ENCODE measurements at places on chromosomes 11 and 22.

DNA sequence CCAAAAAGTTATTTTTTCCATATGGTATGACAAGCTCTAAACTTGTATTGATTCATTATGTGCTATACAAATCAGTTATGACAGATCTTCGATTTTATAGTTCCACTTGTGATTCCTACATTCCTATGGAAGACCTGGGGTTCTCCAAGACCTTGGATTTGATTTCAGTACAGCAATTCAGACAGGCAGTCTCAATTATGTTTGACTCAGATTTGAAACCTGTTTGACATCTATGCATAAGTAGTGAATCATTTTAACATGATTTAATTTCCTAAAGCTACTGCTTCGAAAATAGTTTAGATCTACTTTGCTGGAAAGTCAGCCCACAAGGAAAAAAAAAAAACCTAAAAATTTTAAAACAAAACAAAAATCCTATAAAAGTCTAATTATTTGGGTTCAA, 820.4 kb downstream of the LUZP2 start:
- DNase-seq: no peak

DNA sequence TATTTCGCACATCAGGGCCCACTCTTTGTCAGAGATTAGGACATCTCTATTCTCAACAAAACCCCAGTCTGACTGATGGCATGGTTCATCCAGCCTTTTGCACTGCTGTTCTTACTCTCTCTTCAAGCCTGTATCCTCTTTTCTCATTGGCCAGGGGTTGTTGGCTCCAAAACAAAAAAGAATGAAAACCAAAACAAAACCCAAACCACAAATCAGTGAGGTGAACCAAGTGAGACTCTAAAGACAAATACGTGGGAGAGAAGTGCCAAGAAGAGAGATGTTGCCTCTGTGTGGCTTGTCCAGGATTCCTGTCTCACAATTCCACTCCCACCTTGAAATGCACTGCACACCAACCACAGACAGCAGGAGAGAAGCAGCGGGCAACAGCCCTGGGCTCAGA, 278.9 kb upstream of the NARS2 start:
- DNase-seq: no peak

DNA sequence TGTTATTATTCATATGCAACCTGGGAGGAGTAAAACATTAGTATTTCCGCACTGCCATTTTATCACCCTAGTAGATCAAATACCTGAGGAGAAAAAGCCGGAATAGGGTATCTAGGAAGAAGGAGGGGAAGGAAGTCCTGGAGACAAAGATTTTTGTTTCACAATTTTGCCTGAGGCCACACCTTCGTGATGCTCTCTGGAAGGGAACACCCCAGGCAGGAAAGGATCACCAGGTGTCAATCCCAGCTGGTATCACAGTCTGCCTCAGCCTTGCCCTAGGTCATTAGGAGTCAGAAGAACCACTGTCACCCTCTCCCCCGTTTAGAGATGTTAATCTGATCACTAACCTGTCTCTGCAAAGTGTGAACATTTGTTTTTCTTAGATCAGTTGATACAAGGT, 35.4 kb upstream of the IGSF9B start:
- DNase-seq: no peak

DNA sequence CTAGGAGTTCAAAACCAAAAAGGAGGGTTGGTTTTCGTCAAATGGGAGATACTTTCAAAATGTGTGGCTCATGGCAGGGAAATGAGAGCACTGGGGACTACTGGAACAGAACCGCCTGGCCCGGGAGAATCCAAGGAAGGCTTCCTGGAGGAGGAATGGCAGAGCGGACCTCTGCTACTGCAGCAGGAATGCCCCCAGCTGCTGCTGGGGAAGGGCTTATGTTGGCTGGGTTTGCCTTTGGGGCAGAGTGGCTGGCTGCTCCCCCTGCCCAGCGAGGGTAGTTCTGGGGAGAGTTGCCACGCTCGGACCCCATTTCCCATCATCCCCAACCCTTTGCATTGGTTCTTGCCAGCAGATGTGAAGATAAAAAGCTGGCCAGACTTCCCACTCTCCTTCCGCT, 10.6 kb upstream of the APOBEC3A start:
- no peak for DNase-seq

GRCh38 chr11:126660321-126660720, 304.8 kb downstream of the ST3GAL4 start:
- no peak for DNase-seq

- DNase-seq: no peak
Observed at GRCh38 chr22:42621505-42622002, 6.9 kb upstream of the POLDIP3 start.

- no peak for DNase-seq
Observed at GRCh38 chr22:46581538-46582244, 38.5 kb upstream of the GRAMD4 start.

DNA sequence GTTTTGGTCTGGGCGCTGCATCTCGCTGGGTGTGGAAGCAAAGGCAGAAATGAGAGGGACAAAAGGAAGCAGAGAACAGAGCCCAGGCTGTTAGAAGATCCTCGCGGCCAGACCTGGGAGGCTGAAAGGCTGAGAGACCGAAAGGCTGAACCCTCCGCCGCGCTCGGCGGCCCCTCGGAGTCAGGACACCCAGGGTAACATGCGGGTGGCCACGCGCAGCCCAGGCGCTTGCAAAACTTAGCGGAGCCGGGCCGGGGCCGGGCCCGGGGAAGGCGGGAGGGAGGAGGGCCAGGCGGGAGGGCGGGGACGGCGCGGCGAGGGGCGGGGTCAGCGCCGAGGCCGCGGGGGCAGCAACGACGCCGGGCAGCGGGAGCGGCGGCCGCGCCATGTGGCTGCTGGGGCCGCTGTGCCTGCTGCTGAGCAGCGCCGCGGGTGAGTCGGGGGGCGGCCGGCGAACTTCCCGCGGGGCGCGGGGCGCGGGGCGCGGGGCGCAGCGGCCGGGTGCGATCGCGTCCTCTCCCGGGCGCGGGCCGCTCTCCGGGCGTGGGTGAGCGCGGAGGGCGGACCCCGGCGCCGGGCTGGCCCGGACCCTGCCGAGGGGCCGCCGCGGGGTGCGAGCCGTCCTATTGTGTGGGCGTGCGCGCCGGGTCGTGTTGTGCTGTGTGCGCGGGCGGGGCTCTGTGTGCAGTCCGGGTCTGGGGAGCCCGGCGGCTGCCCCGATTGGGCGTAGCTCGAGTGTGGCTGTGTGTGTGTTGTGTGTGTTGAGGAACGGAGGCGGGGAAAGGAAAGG, at the start of gene LDLRAD3:
LDLRAD3 (plus strand) TSS at position 350 of the 790 bp plus-strand sequence; CDS start at position 387, 37 bp downstream.
- DNase-seq: no peak

GRCh38 chr11:47192111-47192510, 5.9 kb upstream of the PACSIN3 start:
- no peak for DNase-seq

GRCh38 chr11:68025047-68025446, 5.4 kb upstream of the NDUFS8 start:
- peak; percentile 36 for DNase-seq

DNA sequence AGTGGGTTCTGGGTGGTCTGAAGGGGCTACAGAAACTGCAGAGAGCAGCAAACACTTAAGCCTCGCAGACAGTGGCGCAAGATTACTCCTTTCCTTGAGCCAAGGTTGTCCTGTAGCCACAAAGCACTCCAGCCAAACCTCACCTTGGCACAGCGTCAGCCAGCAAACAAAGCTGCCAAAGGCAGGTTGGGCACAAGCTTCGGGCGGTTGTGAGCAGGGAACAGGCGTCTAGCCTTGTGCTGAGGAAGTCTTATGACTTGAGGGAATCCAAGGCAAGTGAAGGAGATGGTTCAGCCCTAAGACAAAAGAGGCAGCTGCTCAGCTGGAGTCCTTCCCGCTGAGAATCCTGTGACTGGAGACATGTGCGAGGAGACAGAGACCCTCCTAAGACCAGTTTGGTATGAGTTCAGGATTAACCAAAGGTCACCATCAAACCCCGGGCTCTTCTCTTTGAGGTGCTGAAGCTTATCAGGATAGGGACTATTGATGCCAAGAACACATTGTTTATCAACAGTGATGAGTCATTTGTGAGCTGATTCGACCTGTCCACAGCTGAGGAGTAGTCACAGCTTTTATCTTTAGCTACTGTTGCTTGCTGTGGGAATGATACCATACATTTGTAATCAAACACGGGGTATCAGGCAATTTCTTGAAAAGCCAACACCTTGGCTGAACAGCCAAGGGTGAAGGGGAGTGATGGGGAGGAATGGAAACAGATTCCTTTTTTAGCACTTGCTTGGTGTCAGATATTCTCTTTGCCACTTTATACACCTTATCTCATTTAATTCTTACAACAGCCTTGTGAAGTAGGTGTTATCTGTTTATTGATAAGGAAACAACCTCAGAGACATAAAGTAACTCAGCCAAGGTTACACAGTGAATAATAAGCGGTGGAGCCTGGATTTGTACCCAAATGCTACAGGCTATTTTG, 4.6 kb downstream of the ADM start:
- DNase-seq: no peak

DNA sequence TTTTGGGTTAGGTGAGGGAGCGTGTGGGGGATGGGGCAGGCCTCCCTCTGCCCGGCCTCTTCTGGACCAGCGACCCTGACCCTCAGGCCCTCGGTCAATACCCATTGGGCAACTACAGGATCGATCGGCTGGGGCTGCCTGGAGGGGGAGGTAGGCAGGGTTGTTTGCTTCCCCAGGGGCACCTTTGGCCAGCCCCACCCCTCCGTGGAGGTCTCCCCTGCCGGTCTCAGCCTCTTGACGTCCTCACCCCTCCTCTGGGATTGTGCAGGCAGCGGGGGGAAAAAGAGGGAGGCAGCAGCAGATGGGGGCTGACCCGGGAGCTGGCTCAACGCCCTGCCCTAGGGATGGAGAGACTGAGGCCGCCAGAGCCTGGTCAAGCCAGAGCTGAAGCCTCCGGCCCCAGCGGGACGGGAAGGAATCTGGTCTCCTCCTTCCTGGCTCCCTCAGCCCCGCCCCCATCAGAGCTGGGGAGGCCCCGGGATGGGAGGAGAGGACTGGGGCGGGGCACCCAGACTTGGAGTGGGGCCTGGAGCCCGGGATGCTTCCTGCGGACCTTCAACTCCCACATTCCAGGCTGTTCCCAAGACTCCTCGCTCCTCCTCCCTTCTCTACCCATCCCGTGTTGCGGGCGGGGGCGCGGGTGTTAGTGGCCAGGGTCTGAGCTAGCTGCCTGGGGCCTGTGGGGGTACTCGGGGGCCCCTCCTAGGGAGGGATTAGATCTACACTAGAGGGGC, 14.4 kb upstream of the CDC42EP1 start:
- no peak for DNase-seq

GRCh38 chr11:66242095-66242765, 26.2 kb upstream of the RAB1B start:
- DNase-seq: no peak

GRCh38 chr11:68049509-68050370, 10.9 kb downstream of the TCIRG1 start:
- DNase-seq: no peak

GRCh38 chr22:30876221-30876751, 92.3 kb downstream of the MORC2 start:
- no peak for DNase-seq

DNA sequence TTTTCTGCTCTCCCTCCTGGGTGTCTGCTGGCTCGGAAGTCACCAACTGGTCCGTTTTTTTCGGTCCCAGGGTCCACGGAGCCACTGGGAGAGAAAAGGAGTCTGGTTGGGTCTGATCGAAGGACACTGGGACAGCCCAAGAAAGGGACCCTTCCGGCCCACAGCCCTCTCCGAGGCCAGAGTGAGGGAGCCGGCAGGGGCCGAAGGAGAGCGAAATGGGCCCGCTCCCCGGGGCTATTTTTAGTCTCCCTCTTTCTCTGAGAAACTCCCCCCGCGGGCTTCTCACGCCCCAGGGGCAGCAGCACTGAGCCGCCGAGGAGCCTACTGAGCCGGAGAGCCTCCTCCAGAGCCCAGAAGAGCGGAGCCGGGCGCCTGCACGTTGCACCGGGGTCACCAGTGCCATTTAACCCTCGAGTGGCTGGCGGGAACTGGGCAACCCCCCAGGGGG, 1.9 kb downstream of the ESAM start:
- DNase-seq: no peak

DNA sequence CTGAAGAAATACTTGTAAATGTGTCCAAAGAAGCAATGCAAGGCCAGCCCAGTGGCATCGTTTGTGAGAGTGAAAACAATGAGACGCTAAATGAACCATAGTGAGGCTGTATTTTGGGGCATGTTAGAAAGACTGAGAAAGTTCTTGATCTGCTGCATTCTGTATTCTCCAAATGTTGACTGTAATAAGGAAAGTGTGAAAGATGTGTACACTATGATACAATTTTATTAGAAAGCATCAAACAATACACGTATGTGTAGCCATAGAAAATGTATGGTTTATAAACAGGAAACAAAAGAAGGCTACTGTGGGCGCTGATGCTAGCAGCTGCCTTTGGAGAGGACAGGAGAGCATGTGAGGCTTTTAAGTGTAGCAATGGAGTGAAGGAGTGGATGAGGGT, 233.5 kb upstream of the E2F8 start:
- DNase-seq: no peak

- DNase-seq: no peak
Observed at GRCh38 chr11:114847306-114847975, 169.1 kb downstream of the NXPE2 start.

Measured in SW 1271 (cell line).